ENCODE measurements at places on chromosomes 5 and 9.

DNA sequence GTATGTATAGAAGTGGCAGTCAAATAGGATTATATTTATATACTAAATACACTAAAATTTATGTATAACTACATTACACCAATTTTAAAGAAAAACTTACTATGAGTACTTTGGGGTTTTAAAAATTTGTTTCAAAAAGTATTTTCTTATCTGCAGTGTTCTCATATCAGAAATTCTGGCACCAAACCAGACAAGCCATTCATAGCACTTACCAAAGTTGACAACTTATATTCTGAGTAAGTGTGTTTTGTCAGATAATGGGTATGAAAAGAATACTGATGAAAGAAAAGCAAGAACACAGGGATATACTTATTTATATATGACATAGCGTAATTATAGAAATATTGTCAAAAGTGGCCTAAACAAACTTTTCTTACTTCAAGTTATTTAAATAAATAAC is 67.5 kb downstream of the SPEF2 start:
- DNase-seq: no peak

- peak; percentile 73 for DNase-seq
These were observed 7.8 kb upstream of the MYOZ3 start for GRCh38 chr5:150653145-150653761.

DNA sequence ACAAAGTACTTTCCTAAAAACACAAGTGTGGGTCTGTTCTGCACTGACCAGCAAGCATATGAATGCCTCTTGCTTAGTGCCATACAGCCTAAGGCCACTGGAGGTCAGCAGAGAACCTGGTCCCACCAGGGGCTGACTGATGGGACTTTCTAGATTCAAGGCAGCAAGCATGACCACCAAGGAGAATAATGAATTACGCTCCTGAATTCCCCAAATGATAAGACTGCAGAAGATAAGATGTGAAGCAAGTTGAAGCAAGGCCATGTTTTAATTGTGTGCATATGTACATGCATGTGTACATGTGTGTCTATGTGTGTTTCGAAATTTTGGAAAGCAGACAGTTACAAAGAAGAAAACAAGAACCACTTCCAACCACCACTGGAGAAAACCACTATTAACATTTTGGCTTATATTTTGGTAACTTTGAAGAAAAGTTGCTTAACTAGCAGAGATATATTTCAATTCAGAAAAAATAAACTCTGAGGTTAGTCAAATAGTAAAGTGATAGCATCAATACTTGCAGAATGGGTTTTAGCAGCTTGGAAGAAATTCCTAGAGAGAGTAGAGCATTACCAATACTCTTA is 70.5 kb downstream of the ERP44 start:
- peak; percentile 68 for DNase-seq

GRCh38 chr5:93616538-93617174 is 33.6 kb downstream of the NR2F1 start:
- DNase-seq: no peak

GRCh38 chr5:138647794-138648410 is 72.7 kb upstream of the HSPA9 start:
- DNase-seq: no peak

- DNase-seq: no peak
These were observed 114.7 kb upstream of the GDNF start for GRCh38 chr5:37954561-37954960.

GRCh38 chr9:107542411-107543157 is 53.0 kb upstream of the KLF4 start:
- DNase-seq: no peak

GRCh38 chr5:33892620-33893137 is 889 bp upstream of the ADAMTS12 start:
- DNase-seq: peak; percentile 84

Data from AG08396 (cell line).